ENCODE measurements at places on chromosomes 6 and 20. TPM values are rescaled to one million over a fixed set of nuclear protein-coding genes. Genes with fewer than 3 reads are reported as not detected.

DNA sequence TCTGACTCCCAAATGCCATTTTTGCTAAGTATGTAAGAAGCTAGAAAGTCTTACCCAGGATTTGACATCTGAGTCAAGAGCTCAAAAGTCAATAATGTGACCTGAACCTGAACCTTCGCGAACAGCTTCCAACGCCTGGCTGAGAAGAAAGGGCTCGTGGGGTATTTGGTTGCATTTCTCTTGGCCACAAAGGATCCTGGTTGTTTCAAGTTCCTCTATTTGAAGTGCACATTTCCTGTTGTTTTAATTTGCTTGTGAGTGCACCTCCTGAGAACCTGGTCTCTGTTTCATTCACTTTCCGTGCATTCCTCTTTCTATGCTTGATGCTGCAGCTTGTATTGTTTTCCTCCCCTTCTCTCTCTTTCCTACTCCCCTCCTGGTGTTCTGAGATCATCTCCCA, 212.5 kb downstream of the FOXA2 start:
- no peak for DNase-seq

Gene ADGRB3
- total RNA-seq, result 1.1 TPM

Gene PROKR2
- total RNA-seq, result not detected

Gene APCDD1L
- total RNA-seq, result 0.23 TPM

GRCh38 chr6:160330619-160331018, 17.6 kb upstream of the SLC22A3 start:
- no peak for DNase-seq

Data from suprapubic skin (tissue), 4 donors.